8988T (cell line): ENCODE measurements at places on chromosomes 13 and 19.
A peak's percentile ranks its signal among the peaks of the same experiment; 100 is the strongest.

DNA sequence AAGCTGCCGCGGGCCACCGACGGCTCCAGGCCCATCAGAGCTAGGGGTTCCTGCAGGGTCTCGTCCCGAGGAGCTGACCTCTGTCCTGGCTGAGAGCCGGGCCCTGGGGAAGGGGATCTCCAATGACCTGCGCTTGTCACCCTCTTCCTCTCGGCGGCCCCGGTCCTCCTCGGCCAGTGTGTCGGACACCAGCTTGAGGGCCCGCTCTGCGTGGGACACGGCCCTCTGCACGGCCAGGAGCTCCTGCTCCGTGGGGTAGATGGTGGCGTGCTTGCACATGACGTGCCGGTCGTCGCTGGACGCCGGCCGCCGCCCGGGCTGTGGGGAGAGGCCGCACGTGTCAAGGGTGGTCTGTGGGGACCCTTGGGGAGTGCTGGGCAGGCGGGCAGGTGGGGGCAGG is 32.7 kb upstream of the MATK start:
- no peak for DNase-seq

- no peak for DNase-seq
Measured at GRCh38 chr19:13181747-13182388, 31.7 kb downstream of the IER2 start.

- DNase-seq, result no peak
Measured at GRCh38 chr13:29845440-29846056, 4.9 kb downstream of the UBL3 start.

- no peak for DNase-seq
Measured at GRCh38 chr19:31255831-31256592, 93.2 kb downstream of the TSHZ3 start.

- DNase-seq, result no peak
Measured at GRCh38 chr13:21075379-21076249, 14.2 kb upstream of the LATS2 start.

- DNase-seq, result no peak
Measured at GRCh38 chr19:36152019-36152351, 262 bp downstream of the COX7A1 start.

DNA sequence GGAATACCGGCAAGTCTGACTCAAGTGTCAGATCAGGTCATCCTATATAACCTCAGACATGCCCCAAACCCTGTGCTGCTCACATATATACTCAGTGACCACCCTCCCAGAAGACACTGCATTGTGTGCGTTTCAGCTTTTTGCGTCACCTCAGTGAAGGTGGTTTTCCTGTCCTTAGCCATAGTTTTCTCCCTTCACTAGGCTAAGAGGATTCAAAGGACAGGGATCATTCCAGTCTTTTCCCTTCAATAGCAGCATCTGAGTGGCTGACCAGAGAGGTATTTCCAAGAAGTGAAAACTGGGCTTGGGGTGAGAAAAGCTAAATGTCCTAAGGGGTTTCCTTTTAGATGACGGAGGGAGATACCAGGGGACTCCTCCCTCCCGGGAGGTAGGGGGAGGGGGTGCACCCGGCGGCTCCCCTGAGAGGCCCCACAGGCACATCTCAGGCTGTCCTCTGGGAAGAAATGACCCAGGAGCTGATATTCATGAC is 12.7 kb upstream of the OR10H1 start:
- no peak for DNase-seq

DNA sequence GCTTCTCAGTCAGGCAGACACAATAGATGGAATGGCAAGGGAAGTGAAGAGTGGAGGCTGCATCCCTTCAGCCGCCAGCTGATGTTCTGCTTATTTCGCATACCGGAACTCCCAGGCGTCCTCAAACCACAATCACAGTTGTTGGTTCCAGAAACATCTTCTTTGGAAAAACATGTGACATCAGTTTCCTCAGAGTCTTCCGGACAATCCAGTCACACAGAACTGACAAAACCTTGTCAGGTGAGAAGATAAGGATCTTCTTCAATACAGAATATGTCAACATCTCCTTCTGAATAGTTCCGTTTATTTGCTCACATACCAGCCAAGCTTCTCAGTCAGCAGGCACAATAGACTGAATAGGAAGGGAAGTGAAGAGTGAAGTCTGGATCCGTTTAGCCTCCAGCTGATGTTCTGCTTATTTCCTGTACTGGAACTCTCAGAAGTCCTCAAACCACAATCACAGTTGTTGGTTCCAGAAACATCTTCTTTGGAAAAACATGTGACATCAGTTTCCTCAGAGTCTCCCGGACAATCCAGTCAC is 45.1 kb upstream of the CEACAM21 start:
- no peak for DNase-seq

DNA sequence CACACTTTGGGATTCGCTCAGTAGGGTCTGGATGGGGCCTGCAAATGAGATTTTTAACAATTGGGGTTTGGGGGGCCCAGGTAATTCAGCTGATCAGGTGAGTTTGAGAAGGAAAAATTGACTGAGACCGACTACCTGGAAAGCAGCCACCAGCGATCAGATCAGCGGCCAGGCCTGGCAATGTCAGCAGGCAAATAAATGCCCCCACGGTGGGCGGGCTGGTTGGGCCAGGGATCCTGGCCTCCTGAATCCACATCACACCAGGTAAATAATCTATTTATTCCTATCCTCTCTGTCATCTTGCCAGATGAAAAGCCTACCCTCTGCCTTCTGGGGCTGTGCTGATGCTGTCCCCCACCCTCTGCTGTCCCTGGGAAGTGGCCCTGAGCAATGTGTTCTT is 9.4 kb downstream of the NAPA start:
- DNase-seq, result no peak

GRCh38 chr13:52712385-52712784 is 27.2 kb downstream of the CNMD start:
- DNase-seq, result no peak

- DNase-seq, result no peak
Measured at GRCh38 chr13:37486171-37486681, 112.3 kb downstream of the POSTN start.

GRCh38 chr13:32491028-32491427 is 47.6 kb downstream of the N4BP2L2 start:
- no peak for DNase-seq

DNA sequence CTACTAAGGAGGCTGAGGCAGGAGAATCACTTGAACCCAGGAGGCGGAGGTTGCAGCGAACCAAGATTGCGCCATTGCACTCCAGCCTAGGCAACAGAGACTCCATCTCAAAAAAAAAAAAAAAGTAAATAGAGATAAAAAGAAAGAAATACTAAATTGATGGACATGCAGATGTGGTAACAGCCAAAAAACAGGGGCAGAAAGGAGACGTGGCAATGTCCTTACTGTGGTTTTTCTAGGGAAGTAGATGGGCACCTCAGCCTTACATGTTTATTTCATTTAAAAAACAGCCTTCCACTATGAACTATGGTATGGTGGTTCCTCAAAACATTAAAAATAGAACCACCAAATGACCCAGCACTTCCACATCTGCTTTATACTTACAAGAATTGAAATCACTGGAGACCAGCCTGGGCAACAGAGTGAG is 6.5 kb upstream of the EIF3G start:
- DNase-seq, result no peak

DNA sequence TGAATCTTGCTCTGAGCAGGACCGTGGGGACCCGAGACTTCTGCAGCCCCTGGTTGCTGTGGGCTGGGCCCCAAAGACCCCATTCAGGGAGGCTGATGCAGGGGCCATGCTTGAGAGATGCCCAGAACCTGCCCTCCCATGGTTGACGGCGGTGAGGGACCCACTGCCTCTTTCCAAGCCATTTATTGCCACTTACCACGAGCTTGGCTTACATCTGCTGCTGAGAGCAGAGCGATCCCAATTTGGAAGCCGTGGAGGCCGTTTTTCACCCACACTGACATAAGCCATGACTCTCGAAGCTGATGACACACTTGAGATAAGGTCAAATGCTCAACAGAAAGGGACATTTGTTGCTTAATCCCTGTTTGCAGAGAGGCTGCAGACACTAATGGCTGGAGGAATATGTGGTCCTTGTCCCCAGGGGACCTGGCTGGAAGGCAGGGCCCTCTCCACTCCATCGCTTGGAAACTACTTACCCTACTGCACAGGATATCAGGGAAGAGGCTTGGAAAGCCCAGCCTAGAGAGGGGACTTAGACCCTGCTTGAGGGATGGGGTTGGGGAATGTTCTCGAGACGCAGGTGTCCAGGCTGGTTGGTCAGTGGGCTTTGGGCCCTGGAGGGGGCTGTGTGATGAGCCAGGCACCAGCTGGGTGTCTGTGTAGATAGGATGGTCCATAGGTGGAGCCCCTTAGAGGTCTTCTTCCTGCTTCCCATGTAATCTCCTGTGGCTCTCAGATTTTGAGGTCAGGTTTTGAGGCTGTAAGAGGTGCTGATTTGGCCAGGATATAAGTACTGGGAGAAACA is 15.3 kb downstream of the ZNF536 start:
- DNase-seq, result no peak

DNA sequence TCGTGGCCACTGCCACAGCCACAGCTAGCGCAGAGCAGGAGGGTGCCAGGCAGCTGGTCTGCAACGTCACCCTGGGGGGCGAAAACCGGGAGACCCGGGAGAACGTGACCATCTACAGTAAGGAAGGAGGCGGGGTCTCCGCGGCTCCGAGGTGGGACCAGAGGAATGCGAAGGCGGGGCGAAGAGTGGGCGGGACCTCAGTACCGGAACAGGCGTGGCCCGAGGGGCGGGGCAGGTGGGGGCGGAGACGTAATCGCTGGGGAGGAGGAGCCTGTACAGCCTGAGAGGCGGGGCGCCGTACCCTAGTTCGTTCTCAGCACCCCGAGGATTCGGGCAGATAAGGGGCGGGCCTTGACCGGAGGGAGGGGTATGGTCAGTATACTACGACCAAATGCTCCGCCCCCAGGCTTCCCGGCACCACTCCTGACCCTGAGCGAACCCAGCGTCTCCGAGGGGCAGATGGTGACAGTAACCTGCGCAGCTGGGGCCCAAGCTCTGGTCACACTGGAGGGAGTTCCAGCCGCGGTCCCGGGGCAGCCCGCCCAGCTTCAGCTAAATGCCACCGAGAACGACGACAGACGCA is 2.5 kb downstream of the ICAM5 start:
- DNase-seq, result peak; percentile 81

DNA sequence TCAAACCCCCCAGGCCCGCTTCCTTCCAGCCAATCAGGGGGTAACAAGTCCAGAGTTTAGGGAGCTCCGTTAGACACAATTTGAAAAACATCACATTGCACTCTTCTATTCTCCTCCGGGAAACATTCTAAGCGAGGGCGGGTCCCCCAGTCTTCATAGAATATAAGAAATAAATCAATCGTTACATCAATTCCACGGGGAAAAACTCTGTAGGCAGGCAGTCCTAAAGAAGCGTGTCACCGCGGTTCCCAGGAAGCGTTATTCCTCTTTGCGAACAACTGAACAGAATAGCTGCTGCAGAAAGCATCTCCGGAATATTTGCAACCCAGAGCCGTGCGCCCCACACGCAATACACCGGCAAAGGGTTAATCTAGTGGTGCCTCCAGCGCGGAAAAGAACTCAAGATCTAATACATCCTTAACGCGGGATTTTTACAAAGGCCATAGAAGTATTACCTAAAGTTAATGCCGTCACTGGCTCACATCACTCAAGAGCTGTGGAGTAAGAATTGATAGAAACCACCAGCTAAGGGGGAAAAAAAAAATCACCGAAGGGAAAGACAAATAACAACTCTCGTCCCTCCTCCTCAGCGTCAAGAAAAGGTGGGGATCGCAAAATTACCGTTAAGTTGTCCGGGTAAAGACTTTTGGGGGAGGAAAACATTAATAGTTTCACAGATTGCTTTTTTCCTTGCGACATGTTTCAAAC is 65.1 kb downstream of the KCNRG start:
- DNase-seq, result no peak

DNA sequence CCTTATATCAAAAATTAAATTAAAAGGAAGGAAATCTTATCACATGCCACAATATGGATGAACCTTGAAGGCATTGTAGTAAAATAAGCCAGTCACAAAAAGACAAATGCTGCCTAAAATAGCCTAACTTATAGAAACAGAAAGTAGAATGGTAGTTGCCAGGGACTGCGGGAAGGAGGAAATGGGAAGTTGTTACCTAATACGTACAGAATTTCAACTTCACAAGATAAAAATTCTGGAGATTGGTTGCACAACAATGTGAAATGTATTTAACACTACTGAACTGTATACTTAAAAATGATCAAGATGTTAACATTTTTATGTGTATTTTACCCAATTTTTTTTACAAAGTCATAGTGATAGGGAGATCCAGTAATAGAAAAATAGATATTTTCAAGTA is 10.2 kb upstream of the N4BP2L2 start:
- DNase-seq, result no peak

DNA sequence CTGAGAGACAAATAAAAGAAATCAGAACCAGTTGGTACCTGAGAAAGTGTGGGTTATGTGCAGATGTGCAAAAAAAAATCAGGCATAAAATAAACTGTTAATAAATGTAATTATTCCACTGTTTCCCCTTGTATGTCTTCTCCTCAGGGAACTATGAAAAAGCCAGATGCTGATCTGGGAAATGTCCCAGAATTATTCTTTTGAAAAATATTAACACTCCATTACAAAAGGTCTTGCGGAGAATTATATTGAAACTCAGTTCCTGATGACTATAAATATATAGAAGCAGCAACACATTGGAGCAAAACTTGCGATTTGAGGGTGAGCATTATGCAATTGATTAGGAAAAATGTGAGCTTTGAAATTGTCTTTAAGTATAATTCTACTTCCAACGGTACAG is 433.3 kb upstream of the KLF12 start:
- DNase-seq, result no peak

- no peak for DNase-seq
Measured at GRCh38 chr19:56692206-56692895, 20.8 kb upstream of the ZNF835 start.

GRCh38 chr19:34254698-34255432 is 511 bp downstream of the GARRE1 start:
- DNase-seq, result peak; percentile 66

DNA sequence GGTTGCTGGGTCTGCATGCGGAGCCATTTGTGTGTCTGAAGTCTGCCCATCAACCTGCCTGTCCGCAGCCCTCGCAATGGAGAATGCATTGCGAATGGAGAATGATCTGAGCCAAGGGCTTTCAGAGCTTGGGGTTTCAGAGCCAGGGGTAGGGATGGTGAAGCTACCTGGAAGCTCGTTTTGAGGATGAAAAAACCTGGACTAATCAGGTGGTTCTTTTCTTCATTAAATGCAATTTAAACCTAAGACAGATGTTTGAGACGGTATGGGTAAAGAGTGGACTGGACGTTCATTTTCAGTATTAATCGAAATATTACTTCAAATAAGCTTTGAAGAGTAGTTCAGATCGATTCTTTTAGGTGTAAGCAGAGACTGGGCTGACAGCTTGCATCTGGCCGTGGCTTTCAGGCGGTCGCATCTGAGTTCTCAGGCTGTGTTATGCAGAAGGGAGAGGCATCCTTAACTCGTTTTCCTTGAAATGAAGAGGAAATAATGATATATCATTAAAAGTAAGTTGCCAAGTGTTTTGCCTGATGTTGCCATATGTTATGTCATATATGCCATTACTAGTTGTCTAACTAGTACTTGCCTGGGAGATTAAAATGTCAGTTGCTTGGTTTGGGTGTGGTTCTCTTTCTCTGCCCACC is 801 bp downstream of the MCF2L start:
- DNase-seq, result peak; percentile 54

DNA sequence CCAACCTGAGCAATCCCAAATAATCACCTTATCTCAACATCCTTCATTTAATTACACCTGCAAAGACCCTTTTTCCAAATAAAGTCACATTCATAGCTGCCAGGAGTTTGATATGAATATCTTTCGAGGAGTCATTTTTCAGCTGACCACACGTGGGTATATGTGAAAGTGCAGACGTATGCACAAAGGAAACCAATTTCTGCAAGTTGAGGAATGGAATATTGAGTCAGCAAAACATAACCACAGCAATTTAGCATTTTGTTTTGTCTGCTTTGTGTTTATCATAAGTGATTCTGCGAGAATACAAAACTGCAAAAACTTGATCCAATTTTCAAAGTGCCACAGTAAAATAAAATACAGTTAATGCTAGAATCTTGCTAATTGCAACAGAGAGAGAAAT is 295.9 kb downstream of the SUCLA2 start:
- DNase-seq, result no peak
